ENCODE measurements at places on chromosomes 12 and 14.

DNA sequence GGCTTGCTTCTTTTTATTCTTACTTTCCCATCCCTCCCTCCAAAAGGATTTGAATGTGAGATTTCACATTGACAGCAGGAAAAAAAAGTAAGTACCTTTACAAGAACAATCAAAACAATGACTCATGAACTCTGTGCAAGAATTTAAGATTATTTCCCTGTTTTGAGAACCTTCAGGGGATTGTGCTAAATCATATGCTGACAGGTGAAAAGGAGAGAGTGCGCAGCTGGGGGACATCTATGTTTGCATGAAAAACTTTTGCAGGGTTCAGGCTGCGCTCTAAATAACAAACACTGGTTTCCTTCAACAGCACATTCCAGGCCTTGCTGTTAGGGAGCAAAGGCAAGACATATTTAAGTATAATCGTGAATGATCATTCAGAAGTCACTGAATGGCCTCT lies 27.3 kb downstream of the RERG start:
- no peak for DNase-seq

DNA sequence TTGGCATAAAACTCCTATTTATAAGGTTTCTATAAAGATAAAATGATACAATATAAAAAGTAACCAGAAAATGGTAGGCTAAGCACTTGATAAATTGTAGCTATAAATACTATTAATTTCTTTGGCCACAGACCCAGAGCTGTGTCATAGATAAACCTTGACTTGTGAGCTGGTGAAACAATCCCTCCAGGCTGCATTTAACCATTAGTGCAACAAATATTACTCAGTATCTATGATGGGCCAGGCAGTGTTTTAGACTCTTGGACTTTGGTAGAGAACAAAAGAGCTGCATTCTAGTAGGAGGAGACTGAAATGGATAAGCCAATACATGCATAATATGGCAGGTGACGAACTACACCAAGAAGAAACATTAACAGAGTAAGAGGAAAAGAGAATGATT lies 178.1 kb downstream of the BTG1 start:
- DNase-seq, result no peak

DNA sequence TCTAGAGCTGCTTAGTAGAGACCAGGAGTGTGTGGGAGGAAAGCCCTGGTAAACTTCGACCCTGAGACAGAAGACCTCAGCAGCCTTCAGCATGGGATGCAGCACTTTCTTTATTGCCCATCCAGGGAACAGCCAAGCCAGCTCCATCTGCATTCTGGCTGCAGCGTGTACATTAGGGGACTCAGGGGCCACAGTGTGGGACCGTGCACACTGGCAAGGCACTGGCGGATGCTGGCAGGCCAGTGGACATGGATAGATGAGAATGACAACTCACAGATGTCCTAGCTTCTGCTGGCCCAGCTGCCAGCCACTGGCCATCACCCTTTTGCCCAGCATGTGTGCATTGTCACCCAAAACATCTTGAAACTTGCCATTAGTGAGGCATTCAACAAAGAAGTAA lies 12.5 kb downstream of the PLD4 start:
- no peak for DNase-seq

DNA sequence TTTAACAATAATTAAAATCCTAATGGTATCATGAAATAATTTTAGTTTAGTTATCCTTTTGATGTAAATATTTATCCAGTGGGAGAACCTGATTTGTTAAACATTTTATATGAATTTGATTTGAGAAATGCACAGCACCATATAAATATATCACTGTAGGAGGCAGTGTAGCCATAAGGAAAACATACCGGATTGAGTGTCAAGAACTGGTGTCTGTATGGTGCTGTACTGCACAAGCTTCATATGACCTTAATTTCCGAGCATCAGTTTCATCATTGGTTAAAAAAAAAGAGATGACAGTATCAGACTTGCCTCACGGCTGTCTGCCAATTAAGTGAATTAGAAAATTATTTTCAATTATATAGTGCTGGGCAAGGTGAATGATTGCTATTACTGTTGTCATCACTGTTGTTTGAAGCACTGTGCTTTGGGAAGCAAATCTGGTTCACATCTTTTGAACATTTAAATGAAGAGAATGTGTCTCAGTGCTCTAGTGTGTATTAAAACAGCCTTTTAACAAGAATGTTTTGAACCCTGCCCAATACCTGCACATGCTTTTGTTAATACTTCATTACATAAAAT lies 72.1 kb downstream of the TMTC2 start:
- no peak for DNase-seq

DNA sequence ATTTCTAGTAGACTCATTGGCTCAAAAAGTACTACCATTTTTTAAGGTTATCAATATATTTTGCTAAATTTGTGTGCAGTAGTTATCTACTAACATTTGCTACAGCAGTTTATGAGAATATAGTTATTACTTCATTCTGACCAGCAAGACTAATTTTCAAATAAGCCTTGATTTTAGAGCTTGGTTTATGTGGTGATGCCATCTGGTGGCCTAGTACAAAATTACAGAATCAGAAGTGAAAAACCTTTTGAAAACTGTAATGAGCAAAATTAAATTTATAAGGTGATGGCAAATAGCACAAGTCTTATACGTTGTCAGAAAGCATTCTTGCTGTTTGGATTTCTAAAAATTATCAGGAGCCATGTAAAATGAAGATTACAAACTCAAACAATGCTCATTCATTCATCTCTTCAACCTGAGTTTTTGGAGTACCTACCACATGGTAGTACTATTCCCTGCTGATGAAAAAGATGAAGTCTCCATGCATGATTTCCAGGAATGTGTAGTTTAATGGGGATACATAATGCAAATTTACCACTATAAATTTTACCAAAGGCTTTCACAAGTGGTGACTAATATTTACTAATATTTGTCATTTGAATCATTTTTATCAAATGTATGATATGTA lies 51.0 kb downstream of the MAGOHB start:
- no peak for DNase-seq

Measured in mucosa of descending colon (tissue), 3 donors.